Spinal cord (tissue), 10 donors: ENCODE measurements at places on chromosomes 6 and 20.

DNA sequence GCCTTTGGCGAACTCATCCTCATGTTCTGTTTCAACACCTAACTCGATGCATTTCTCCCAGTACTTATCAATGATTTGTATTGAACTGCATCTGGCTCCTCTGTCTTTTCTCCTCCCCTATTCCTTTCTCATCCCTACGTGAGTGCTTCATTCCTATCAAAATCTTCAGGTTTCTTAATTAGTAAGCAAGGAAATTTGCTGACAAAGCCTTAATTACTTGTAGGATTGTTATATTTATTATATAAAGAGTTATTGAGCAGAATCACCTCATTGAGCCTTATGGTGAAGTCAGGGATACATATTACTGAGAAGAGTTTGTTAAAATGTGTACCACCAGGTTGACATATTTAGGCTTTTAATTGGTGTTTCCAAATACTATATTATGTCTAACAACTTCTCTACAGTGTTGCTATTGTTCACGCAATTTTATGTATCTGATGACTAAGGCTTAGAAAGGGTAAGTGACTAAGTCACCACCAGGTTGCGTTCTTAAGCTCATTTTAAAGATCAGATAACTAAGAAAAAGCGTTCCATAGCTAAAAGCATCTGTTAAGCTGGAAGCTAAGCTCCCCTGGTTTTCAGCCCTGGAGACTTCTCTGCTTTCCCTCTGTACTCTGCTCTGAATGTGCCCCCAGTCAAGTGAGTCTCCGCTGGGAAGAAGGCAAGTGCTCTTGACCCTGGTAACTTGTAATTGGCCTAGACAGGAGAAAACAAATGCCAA is 18.9 kb downstream of the SCGN start:
- DNase-seq, result no peak

- no peak for DNase-seq
Observed at GRCh38 chr20:59828125-59829053, 105.0 kb downstream of the SYCP2 start.

- no peak for DNase-seq
Observed at GRCh38 chr6:146770965-146771735, 172.4 kb downstream of the ADGB start.

- no peak for DNase-seq
Observed at GRCh38 chr6:18842534-18842933, 455.4 kb downstream of the RNF144B start.

DNA sequence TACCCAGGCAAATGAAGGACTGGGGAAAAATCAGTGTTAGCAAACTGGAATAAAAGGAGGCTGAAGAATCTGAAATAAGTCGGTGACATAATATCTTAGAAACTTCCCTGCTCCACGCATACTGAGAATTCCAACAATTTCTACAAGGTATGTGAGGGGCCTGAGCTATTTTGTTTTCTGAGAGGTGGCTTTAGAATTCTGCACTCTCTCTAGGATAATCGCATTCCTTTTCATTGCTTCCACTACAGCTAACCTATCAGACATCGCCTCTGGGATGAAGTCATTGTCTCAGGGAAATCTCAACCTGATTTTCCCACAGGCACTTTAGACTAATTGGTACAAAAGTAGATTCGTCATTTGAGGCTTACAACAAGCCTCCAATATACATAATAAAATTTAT is 740.8 kb downstream of the PHF3 start:
- no peak for DNase-seq

GRCh38 chr20:5870568-5870981 is 79.8 kb downstream of the TRMT6 start:
- peak; percentile 84 for DNase-seq

GRCh38 chr6:1227935-1228753 is 83.8 kb upstream of the FOXQ1 start:
- DNase-seq, result no peak

GRCh38 chr6:20118892-20119291 is 93.4 kb downstream of the MBOAT1 start:
- DNase-seq, result no peak

GRCh38 chr6:6696867-6697531 is 108.5 kb downstream of the LY86 start:
- no peak for DNase-seq

GRCh38 chr6:51314965-51315364 is 496.3 kb downstream of the TFAP2B start:
- DNase-seq, result no peak

DNA sequence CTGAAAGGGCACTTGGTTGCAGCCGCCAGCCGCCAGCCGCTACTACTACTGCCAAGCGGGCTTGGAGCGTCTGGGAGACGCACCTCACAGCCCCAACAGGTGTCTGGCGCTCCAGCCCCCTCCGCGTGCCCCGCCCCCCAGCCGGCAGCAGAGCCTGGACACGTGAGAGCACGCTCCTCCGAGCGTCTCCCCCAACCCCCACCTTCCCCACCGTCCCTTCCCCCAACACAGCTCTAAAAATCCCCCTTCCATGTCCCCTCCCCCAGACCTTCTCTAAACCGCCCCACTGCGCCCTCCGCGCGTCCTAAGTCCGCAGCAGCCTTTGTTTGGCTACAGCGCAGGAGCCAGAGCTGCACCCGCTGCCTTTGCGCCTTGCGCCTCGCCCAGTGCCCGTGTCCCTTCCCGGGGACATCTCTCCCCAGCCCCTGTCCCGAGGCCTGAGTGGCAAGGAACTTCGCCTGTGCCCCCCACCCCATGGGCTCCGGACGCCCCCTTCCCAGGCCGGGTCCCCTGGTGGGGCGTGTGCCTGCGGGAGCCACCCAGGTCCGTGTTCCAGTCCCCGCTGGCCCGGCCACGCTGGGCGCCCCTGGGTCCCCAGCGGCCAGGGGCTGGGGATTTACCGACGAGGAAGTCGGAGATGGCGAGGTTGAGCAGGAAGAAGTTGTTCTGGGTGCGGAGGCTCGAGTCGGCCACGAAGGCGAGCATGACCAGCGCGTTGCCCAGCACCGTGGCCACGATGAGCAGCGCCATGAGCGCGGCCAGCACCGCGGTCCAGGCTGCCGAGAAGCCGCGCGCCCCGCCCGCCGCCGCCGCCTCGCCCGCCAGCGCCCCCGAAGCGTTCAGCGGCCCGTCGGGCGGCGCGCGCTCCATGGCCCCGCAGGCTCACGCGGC is 732 bp downstream of the HRH3 start:
- DNase-seq, result peak; percentile 59
